Head of caudate nucleus (tissue), 42 donors: ENCODE measurements at places on chromosomes 4 and X.
A peak's percentile ranks its signal among the peaks of the same experiment; 100 is the strongest.

GRCh38 chr4:8589823-8590545, 2.6 kb upstream of the CPZ start:
- DNase-seq: no peak

DNA sequence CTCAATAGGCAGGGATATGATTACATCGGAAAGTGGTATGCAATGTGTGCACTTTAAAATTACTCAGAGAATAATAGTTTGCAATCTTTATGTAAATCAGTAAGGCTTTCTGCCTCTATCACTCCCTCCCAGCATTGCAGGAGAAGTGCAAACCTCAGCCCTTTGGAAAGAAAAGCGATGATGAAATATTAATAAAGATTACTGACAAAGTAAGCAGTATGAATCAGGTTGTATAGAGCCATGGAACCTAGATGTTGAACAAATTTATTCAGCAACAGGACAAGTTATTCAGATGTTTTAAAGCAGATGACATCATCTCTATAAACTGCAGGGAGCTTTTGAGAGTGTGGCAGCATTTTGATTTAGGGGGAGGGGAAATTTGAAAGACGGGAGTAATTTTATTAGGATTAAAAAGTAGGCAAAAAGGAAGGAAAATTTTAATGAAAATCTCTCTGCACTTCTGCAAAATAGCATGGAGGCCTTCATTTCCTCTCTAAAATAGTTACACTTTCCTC, 631.7 kb upstream of the GRIA3 start:
- no peak for DNase-seq

- no peak for DNase-seq
Observed at GRCh38 chr4:133385161-133385954, 236.3 kb downstream of the PCDH10 start.

GRCh38 chr4:90328558-90328957, 201.4 kb downstream of the CCSER1 start:
- peak; percentile 14 for DNase-seq

- peak; percentile 74 for DNase-seq
Observed at GRCh38 chr4:184805462-184806228, 20.1 kb downstream of the ACSL1 start.

- DNase-seq: no peak
Observed at GRCh38 chrX:86002076-86002896, 45.1 kb downstream of the CHM start.

GRCh38 chr4:78517050-78517652, 34.4 kb upstream of the ANXA3 start:
- DNase-seq: no peak

GRCh38 chrX:129791961-129792570, 12.3 kb downstream of the SASH3 start:
- no peak for DNase-seq

GRCh38 chrX:151870602-151871001, 42.1 kb upstream of the MAGEA4 start:
- no peak for DNase-seq

DNA sequence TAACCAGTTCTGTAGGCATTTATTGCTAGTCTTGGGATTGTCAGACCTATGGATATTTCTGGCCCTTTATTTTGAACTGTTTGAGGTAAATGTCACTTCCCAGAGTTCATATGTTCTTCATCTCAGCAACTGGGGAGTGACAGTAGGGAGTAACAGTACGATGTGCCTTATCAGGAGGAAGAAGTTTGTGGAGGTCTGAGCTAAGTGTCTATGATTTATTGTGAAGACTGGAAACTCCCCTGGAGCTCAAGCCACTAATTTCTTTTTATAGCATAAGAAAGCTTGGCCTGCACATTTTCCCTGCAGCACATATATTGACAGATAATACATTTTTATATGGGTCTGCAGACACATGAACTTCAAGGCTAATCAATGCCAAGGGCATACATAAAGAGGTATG, 383.8 kb downstream of the GRXCR1 start:
- DNase-seq: no peak

GRCh38 chrX:151816934-151817333, 82.4 kb downstream of the CNGA2 start:
- no peak for DNase-seq
